ENCODE measurements at places on chromosomes 5 and 9. TPM values are rescaled to one million over a fixed set of nuclear protein-coding genes. Genes with fewer than 3 reads are reported as not detected.

Gene UBAP2
- total RNA-seq, result 14.1 TPM

DNA sequence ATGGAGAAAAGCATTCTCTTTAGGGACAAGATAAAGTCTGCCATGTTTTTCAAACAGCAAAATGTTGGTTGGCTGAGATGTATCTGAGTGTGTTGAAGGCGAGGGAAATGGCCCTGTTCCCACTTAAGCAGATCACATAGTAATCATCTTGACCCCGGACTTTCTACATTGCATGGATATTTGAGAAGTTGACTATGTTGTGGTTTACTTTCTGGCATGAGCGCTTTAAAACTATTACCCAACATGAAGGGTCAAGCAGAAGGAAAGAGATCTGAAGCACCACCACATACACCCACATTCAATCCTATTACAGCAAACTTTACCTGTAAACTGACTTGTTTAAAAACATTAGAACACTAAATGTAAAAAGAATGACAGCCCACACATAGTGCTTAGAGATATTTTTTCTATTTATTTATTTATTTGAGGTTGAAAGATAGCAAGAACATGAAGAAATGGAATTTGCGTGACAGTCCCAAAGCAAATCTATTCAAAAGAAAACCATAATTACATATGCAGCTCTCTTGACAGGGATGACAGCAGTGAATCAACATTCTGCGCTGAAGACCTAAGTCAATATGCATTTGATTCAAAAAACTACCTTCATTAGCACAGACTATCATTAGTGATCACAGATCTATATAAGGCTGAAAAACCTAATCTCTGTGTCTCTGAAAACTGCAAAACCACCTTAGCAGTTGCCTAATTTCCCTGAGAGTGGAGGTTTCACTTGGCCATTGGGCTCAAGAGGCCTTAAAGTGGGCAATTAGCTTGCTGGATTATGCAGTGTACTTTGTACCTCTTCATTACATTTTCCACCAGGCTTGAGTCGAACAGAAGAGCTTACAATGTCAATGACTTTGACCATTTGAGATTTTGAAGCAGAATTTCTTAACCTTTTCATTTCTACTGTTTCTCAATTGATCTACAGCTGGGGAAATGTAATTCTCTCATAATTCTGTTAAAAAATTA is 195.0 kb downstream of the PDE4D start:
- no peak for DNase-seq

DNA sequence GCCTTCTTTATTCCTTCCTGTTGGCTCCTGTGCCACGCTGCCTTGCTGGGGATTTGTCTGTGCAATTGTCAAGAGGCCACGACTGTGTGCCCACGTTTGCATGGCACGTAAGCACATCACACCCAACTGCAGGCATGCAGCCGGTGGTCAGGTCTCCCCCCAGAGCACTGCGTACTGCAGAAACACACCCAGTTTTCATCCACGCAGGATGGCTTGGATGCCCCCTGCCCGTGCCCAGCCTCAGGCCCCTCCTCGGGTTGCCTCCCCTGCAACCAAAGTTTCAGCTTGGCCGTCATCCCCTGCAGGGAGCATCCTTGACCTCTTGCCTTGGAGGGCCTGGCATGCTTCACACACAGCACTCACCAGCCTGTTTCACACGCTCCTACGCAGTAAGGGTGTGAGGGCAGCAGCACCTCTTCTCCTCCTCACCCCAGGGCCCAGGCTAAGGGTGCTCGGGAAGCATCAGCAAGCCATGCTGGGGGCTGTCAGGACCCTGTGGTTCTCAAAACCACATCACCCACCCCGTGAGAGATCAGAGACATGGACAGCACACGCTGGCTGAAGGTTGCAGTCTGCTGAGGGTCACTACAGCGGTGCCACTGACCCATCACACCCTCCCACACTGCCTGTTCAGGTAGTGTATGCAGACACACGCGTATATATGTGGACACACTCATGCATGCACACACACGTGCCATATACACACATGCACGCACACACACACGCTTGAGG is 3.1 kb downstream of the MRPL36 start:
- DNase-seq, result no peak

Gene EQTN
- total RNA-seq, result not detected

GRCh38 chr9:135610290-135611141 is 28.8 kb downstream of the GLT6D1 start:
- DNase-seq, result no peak

- no peak for DNase-seq
Measured at GRCh38 chr5:64665243-64665642, 25.1 kb upstream of the SHISAL2B start.

Gene IL4
- not detected for total RNA-seq

Gene AHRR
- total RNA-seq, result 74.8 TPM

DNA sequence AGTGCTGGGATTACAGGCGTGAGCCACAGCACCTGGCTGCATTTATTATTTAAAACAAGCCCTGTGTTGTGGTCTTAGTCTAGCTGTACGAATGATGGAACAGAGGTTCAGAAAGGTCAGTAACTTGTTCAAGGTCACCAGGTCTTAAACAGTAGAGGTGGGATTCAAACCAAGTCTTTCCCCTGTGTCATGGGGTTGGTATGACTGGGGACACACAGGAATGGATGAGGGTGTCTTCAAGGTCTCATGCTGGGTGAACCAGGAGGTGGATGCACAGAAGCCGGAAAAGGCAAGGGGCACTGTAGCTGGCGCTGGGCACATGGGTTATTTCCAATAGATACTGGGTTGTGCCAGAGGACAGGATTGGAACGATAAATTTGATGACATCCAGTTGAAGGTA is 32.2 kb upstream of the TJP2 start:
- no peak for DNase-seq

Measured in myocyte (in vitro differentiated cells).